ENCODE measurements at places on chromosomes 6 and 20.

- no peak for DNase-seq
Measured at GRCh38 chr6:9458424-9458823, 956.5 kb downstream of the TFAP2A start.

GRCh38 chr20:24453869-24454268, 15.6 kb upstream of the SYNDIG1 start:
- no peak for DNase-seq

DNA sequence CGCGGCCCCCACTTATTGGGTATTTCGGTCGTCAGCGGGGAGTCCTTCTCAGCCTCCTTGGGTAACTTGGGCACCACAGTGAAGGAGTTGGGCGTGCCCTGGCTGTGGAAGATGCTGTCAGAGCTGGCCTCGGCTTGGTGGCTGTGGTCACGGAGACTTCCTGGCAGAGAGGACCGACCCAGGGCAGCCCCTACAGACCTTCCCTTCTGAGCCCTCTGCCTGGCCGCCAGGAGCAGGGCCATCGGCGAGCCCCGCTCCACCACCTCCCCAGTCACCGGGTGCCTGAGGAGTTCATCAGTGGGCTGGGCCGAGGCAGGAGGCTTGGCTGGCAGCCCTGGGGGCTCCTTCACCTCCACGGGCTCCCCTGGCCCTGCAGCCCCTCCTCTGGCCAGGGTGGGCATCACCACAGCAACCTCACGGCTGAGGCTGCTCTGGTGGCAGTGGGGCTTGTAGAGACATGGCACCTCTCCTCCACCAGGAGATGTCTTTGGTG, 37.2 kb downstream of the C6orf132 start:
- DNase-seq = no peak

DNA sequence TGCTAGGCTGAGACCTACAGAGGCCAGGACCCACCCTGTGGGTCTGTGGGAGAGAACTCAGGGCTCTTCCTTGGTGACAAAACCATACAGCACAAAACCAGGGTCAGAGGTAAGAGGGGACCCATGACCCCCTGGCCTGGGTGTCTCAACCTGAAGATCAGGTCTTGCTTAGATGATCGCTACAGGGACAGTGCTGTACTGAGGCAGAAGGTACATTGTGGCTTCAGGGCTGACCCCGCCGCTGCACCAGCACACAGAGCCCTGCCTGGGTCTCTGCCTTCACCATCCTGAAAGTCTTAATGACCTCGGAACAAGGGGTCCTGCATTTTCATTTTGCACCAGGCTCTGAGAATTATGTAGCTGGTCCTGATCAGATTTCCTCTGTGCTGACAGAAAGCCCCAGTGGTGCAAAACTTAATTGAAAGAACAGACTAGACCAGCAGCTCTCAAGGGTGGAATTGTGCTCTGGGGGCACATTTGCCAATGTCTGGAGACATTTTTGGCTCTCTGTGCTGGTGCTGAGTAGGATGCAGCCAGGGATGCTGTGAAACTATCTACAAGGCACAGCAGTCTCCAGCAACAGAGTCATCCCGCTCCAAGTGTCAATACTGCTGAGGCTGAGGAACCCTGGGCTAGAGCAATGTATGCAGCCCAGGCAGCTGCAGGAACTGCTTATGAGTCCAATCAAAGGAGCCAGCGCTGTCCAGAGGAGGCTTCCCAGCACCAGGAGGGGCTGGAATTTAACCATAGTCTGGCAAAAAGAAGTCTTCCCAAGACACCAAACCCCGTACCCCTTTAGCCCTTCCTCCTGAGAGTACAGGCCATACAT, 254.9 kb downstream of the ERMARD start:
- DNase-seq = no peak

- peak; percentile 25 for DNase-seq
Measured at GRCh38 chr6:13710552-13711323, 897 bp downstream of the RANBP9 start.

DNA sequence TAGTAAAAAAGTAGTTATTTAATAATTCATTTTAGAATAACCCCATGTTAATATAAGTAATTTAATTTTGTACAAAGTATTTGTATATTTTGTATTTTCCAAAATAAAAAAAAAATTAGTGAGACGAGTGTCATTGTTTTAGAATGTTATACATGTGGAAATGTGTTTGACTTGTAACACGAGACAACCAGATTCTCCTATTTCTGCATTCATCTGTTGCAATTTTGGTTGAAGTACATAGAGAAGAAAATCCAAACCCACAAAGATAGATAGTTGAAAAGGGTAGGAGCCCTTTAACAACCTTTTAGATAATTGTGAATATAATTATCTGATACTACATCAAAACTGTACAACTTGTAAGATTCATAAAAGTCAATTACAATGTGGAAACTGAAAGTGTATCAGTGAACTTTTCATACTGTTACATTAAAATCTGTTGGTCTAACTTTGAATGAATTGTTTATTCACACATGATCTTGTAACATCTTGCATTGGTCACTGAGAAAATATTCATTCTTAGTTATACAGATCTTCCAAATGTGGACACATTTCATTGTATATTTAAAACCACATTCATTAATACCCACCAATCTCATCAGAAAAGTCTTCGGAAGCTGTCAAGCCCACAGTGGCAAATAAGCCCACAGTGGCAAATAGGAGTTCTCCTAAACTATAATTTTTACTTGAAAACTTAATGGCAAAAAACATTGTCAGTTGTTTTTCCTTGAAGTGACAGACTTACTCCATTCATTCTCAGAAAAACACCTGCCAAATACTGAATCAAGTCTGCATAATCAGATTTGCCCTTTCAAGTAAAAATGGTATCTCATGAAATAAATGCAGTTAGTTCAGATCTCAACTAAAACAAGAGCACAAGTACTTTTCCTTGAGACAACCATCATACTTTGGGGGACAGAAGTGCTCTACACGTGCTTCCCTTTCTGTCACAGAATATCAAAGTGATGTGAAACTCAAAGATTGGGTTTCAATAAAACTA, 52.8 kb downstream of the FKBP5 start:
- no peak for DNase-seq

GRCh38 chr6:167560673-167561569, 236.0 kb downstream of the TTLL2 start:
- no peak for DNase-seq

DNA sequence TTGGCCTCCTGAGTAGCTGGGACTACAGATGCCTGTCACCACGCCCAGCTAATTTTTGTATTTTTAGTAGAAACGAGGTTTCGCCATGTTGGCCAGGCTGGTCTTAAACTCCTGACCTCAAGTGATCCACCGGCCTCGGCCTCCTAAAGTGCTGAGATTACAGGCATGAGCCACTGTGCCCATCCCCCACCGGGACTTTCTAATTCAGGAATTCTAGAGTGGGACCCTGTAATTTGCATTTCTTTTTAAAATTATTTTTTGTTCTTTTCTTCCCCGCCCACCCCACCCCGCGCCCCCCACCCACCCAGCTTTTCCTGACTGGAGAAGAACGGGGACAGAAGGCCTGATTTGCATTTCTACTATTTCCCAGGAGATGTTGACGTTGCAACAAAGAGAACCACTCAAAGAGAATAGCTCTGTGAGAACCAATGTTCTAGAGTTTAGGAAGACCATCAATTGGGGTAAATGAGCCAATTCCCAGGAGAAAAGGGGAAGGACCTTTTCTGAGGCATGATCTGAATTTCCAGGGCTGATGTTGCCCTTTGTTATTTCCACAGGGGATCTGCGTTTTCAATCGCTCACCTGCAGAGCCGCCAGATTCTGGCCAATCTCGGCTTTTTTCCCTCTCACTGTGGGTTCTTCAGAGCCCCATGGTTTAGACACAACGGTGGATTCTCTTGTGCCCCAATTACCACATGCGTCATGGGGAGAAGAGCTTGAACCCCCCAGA, 33.2 kb upstream of the TFAP2C start:
- no peak for DNase-seq

- no peak for DNase-seq
Measured at GRCh38 chr6:134739299-134740026, 210.4 kb downstream of the ALDH8A1 start.

DNA sequence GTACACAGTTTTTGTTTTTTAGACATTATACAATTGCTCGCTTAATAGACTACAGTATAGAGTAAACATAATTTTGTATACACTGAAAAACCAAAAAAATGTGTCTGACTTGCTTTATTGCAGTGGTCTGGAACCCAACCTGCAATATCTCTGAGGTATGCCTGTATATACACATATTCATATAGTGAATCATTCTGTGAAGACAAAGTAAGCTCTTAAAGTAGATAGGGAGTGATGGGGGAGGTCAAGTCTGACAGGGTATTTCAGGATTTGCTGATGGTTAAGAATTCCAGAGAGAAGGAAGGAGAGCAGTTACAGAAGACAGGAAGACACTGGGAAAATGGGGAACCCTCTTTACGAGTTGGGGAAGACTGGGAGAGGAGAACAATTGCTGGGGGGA, 417.9 kb downstream of the CD109 start:
- DNase-seq = no peak

DNA sequence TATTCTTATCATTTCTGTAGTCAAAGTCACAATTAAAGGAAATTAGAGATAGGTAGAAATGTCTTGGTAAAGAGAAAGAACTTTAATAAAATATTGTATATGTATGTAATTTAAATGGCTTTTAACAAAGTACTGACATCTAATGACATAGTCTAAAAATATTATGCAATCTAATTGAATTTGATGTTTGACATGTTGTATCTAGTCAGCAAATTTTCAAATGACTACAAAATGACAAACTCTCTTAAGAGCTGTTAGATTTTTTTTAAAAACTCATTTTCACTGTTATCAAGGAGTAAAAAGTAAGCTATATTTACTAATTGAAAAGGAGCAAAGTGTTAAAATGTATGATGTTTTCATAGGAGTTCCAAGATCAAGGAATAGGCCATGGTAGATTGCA, 176.9 kb downstream of the MEI4 start:
- DNase-seq = no peak

DNA sequence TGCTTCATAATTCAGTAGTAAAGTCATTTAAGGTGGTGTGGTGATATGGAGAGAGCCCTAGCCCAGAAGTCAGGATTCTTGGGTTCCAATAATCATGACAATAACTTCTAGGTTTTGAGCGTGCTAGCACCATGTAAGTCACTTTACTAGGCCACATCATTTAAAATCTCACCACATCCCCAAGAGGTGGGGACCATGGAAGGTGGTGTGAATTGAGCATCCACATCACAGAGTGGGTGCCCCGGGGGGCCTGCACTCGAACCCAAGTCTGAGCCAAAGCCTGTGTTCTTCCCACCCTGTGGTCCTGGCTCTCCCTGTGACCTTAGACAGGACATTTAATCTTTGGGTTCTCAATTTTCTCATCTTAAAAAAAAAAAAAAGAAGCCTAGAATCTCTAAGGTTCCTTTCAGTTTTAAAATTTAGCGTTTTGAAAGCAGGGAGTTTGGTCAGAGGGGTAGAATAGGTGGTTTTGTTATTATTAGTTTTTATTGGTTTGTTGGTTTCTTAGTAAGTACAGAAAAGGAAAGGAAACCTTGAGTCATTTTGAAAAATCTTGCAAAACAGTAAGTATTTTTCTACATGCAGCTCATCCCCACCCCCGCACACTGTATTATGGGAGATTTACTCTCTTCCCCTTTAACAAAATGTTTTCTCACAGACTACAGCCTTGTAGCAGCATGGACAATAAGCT, 26.4 kb downstream of the ARMC2 start:
- DNase-seq = no peak

GRCh38 chr6:37369321-37370201, 15.8 kb downstream of the RNF8 start:
- no peak for DNase-seq

DNA sequence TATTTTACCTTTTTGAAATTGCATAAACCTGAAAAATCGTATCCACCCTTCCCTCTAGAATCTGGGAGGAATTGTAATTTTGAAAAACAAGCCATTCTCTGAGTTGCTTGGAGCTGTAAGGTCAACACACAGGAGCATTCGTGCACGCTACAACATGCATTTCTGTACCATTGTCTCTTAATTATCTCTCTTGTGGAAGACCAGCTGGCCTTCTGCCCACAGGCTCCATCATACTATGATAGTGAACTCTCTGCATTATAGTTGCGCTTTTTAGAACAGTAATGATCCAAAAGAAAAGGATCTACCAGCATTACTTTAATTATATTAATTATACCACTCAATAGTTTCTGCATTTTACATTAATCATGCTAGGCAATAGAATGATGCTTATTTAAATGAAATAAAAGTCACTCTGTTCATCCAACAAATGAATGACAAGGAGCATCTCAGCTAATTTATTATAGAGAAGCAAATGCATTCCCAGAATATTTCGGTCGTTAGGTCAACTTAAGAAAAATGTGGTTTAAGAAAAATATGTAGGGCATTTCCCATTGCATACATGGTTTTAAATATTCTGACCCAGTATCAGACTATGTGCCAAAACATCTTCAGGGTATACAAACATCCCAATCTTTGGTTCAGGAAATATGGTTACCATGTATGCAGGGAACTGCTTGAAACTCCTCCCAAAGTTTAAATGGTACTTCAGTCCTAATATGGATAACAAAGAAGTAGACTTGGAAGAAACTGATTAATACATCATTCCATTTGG, 263.5 kb downstream of the TFAP2A start:
- no peak for DNase-seq

DNA sequence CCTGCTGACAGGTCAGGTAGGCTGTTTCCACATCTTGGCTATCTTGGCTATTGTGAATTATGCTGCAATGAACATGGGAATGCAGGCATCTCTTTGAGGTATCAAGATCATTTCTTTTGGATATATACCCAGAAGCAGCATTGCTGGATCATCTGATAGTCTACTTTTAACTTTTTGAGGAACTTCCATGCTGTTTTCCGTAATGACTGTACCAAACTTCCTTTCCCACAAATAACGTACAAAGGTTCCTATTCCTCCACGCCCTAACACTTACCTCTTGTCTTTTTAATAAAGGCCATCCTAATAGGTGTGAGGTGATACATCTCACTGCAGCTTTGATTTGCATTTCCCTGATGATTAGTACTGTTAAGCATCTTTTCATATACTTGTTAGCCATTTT, 338.7 kb upstream of the RUNX2 start:
- DNase-seq = no peak

DNA sequence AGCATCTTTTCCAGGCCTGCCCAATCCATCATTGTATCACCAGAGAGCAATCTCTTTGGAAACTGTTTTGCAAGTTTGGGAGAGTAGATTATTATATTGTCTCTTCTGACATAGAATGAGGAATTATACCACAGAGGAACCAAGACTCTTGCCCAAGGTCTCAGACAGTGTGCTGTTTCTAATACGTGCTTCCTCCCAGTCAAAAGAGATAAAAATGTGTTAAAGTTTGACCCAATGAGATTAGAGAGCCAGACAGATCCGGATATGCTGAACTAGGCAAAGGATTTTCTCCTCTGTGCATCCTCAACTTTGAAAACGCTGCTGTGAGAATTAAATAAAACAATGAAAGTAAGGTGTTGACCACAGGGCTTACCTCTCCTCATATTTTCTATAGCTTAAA, 18.6 kb upstream of the NT5E start:
- no peak for DNase-seq
